ENCODE measurements at places on chromosomes 1 and 21.
A peak's percentile ranks its signal among the peaks of the same experiment; 100 is the strongest.

- DNase-seq: no peak
Measured at GRCh38 chr1:121522061-121522759, 337.4 kb downstream of the SRGAP2C start.

DNA sequence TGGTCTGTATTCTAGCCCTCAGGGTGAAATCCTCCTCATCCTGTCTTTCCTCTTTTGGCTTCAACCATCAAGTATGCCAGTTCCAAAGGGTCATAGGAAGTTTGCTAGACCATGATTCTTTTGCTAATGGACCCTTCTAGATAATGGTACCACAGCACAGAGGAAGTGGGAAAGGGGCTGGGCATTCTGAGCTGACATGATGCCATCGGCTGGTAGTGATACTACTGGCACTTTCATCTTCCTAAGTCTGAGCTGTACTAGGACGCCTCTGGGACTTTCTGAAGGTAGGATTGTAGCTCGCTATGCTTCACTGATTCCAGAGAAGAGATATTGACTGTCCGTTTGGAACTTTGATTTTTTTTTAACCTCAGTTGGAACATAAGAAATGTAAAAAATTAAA, 11.4 kb downstream of the FASLG start:
- DNase-seq: no peak

DNA sequence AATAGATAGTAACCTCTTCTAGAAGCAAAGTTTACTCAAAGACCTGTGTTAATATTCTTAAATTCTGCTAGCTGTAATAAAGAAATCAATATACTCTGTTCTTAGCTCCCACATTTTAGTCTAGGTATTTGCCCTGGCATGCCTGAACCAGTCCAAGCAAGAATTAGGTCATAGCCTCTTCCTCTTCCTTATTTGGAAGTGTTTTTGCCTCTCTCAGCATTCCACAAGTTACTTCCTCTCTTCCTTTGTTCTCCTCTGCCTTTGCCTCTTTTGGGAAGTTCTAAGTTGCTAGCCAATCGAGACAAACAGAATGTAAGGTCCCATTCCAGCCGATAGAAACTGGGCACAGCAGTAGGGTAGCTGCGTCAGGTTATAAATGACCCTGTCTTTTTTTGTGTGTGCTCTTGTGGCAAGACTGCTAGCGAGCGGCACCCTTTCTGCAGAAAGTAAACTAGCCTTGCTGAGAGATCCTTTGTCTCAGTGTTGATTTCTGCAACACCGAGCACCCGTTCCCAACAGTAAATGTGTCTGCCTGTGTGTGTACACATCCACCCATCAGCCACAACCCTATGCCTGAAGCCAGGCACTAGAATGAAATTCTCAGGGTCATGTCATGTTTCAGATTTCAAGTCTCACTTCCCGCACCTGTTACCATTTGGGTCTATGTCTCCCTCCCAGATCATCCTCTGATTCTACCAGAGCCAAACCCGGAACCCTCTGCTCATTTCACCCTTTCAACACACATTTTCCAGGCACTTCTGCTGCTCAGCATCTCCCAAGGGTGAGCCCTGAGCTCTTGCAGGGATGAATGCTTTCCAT, 37.5 kb downstream of the LRRC3 start:
- no peak for DNase-seq

DNA sequence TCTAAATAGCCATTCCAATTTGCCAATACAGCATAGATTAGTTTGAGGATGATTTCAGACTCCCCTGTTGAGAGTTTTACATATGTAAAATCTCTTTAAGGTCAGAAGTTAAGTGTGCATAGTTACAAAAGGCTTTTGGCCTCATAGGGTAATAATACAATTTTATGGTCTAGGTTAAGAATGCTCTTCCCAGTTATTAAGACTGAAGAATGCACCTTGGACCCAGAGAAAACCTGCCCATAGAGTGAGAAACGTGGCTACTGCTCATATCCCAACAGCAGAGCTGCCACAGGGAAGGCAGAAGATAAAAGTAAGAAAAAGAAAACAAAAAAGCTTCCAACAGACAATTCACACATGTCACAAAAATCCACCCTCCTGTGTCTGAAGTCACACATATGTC, 255.9 kb downstream of the LMO4 start:
- DNase-seq: no peak

DNA sequence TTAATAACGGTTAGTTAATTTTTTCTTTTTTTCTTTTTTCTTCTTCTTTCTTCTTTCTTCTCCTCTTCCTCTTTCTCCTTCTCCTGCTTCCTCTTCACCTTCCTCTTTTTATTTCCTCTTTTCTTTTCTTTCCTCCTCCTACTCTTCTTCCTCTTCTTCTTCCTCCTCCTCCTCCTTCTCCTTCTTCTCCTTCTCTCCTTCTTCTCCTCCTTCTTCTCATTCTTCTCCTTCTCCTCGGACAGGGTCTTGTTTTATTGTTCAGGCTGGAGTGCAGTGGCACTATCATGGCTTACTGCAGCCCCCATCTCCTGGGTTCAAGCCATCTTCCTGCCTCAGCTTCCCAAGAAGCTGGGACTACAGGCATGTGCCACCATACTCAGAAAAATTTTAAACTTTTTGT, 13.4 kb upstream of the ACBD3 start:
- DNase-seq: no peak

DNA sequence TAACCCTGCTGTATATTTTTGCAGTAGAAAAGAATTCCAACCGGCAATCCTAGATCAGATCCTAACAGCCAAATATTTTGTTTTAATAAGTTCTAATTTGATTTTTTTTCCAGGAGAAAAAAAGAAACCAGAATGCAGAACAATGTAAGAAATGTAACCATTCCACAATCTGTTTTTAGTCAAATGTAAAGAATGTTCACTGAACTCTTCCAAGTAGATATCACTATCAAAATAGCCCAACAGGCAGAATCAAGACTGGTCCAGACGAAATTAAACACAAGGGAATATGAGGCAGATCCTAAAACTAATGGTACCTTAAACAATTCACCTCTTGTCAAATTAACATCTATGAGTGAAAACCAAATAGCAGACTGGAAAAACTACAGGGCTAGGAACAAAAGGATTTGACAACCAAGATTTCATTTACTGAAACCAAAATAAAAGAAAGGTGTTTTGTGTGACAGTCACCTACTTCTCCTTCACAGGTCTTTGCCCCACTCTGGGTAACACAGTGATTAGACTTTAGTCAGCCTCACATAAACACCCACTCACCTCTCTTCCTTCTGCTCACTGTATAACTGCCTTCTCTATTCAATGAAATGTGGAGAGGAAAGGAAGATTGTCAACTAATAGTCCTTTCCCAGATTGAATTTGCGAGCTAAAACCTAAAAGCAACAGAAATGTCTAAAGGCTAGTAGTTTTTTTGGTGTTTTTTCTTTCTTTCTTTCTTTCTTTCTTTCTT, 137.9 kb downstream of the FAF1 start:
- DNase-seq: no peak

DNA sequence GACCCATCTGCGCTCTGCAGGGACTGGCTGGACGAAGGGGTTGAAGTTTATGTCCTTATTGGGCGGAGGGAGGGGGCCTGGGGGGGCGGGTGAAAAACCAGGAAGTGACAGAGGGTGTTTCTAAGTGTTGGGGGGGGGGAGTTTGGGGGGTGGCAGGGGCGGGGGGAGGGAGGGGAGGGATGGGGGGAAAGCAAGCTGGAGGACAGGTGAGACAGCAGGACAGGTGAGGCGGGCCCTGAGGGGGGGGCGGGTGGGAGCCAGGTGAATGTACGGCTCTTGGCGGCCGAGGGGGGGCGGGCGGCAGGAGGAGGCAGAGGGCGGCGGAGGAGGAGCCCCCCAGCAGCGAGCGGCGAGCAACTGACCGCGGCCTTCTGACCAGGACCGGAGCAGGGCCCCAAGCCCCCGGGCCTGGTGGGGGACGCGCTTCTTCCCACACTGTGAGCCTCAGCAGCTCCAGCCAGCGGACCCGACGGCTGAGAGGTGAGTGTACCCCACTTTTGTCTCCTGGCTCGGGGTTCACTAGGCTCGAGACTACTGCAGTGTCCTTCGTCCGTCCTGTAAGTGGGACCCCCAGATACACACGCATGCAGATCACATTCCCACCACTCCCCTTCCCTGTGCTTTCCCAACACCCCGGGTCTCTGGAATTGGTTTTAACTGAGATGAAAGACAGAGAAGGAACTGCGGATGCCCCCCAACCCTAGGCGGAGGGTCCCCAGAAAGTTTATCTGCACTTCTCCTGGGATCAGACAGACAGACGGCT, at the start of gene ZBTB7B:
Gene ZBTB7B (plus strand): TSS at position 339 of the 763 bp plus-strand sequence. CDS start 11,859 bp downstream, outside the sequence.
- peak; percentile 36 for DNase-seq
